Left ventricle myocardium inferior (tissue), 1 donor: ENCODE measurements at places on chromosomes 2 and 18.

- no peak for DNase-seq
Measured at GRCh38 chr18:10771053-10771709, 245.4 kb downstream of the NAPG start.

DNA sequence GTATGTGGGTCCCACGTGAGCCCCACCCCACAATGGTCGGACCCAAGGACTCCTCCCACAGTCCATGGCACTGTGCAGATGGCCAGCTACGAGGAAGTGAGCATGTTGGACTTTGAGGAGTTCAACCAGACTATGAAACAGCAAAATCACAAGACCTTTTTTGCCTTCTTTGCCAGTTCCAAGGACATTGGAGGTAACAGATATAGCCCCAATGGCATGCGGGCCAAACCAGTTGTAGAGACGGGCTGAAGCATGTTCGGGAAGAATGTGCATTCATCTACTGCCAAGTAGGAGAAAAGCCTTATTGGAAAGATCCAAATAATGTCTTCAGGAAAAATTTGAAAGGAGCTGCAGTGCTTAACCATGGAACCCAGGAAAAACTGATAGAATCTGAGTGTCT, 12.6 kb downstream of the DNER start:
- no peak for DNase-seq

DNA sequence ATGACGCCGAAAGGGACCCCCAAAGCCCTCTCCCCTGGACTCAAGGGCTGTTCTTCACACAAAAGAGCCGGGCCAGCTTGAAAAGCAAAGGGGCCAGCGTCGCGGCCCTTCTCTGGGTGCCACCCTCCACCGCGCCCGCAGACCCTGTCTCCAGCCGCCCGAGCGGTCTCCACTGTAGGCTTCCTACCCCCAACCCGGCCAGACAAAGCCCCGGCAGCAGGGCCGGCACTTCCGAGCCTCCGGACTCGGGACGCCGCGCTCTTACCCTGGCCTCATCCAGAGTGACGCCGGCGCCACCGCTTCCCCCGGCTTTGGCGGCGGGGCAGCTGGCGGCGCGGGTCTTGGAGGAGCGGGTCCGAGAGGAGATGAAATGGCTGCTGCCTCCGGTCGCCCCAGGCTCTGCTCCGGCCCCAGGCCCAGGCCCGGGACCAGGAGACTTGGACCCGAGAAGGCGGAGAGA, 603 bp downstream of the ATAD2B start:
- DNase-seq = peak; percentile 40

DNA sequence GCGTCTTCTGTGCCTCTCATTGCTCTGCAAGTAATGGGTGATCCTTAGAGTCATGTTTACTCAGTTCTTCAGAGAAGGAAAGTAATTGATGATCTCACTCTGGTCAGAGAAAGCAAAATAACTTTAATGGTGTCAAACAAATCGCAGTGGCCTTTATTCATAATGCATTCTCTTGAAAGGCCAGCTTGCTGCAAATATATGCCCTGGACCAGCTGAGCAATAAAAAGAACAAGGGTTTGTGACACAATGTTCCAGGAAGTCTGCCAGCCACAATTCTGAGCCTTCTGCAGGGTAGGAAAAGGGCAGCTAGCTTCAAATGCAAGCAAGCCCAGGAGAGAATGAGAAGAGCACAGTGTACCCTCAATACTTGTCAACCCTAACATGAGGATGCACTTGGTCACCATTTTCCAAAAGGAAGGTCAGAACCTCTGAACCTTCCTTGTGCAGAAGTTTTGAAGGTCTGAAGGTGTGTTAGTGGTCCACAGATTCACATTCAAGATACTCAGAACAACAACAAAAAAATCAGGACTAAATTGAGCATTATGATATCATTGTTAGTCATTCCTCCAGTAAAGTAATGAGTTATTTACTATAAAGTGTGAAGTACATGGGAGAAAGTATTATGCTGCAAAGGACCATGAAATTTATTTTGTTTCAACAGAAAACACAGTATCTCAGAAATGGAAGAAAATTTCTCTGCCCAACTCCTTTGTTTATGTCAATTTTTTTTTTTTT, 355.6 kb downstream of the PAX3 start:
- no peak for DNase-seq

DNA sequence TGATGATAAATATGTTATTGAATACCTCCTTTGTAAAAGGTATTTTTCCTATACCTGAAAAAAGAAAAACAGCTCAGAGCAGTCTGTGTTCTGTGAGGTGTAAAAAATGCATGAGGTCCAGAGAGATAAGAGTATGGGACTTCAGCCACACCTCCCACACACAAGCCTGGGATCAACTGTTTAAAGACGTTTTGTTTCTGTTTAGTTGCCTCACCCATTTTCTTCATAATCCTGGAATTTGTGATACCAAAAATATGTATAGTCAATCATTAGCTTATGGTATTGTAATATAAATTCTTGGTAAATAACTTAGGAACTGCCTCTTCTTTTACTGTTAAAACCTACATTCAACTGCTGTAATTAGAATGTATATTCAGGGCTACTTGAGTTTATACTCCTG, 1322.9 kb upstream of the TMEFF2 start:
- DNase-seq = no peak

GRCh38 chr2:82857967-82858366, 1601.1 kb downstream of the SUCLG1 start:
- DNase-seq = no peak

DNA sequence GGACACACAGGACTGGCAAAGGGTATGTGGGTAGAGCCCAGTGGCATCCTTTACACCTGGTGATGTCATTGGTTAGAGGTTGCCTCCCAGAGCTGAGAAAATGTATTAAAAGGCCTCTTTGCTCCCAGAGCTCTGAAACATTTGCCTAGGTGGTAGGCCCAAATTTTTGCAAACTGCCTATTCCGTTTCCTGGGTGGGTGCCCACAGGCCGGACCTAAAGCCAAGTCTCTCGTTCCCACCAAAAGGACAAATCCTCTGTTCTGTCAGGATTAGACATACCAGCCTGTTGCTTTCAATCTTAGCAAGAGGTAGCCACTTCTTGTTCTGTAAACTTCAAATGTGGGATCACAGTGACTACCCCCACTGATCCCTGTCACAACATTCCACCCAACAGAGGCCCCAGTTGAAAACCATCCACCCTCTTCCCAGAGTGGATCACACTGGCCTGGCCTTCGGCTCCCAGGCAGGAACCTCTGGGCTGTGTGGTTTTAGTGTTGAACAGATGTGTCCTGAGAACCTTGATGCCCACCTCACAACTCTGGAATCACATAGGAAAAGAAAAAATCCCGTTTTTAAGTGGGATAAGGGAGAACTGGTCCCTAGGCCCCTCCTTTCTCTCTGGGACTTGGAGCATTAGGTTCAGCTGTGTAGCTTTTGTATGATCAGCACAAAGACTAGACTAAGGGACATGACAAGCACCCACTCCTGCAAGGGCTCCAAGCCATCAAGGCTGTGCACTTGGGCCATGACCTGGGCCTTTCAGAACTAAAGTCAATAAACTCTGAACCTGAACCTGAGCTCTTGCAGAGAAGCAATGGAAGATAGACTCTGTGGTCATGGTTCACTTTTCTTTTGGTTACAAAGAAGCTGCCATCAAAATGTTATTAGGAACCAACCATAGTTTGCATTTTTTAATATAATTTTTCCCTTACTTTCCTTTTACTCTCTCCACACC, 211.3 kb downstream of the CYP26B1 start:
- no peak for DNase-seq

DNA sequence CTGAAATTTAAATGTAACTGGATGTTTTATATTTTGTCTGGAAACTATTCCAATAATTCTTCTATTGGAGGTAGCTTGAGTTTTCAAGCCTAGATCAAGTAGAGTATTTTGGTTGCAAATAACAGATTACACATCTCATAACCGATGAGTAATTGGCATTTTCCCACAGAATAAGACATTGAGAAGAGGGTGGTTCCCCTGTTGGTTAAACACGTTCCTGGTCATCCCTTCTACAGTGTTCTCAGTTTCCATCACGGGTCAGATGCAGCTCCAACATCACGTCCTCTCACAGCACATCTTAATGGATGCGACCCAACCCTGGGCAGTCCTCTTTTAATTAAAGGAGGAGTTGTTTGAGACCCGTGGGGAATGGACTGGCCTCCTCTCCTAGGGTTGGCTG, 149.0 kb upstream of the ZNF516 start:
- no peak for DNase-seq

DNA sequence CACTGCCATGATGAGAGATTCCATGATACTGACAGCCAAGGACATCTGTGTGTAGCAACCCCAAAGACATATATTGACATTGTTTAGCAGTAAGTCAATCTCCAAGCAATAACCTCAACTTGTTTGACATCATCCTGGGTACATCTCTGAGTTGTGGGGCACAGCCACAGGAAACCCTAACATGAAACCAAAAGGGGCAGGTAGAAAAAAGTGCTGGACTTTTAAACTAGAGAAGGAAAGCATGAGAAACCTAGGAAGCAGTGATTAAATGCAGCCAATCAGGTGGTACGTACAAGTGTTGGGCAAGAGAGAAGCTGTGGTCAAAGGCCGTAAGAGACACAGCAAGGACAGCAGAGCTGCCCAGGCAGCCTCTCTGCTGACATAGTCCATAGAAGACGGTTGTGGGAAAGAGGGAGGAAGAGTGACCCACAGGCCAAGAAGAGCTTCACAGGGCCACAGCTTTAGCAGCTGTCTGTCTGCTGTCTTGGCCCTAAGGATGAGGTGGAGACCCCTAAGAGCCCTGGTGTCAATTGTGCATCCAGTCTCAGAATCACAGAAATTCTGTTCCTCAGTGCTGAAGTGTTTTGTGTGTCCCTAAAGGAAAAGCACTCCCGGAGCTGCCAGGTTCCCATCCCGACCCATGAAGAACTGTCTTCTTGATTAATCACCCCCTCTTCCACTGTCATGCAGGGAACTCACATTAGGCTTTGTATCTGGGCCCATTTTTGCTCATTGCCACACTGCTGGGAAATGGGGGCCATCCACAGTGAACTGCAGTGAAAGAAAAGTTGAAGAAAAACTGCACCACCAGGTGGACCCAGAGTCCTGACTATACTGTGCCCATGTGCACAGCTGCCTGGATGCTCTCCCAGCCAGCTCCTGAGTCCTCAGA, 25.4 kb upstream of the CHN1 start:
- DNase-seq = no peak

DNA sequence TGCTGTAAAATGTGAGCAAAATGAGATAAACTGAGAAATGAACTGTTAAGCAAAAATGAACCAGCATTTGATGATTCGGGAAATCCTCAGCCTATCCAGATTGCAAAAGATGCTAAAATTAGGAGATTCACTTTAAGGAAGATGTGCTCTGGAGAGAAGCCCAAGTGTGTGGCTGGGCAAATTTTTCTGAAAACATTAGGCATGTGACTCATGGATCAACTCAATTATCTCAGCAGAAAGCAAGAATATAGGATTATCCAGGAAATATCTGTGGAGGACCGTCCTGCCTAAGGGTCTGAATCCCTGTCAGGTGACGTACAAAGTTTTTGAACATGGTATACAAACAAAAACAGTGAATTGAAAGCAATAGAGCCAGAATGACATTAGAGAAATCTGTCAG, 1268.3 kb upstream of the TMEFF2 start:
- no peak for DNase-seq

DNA sequence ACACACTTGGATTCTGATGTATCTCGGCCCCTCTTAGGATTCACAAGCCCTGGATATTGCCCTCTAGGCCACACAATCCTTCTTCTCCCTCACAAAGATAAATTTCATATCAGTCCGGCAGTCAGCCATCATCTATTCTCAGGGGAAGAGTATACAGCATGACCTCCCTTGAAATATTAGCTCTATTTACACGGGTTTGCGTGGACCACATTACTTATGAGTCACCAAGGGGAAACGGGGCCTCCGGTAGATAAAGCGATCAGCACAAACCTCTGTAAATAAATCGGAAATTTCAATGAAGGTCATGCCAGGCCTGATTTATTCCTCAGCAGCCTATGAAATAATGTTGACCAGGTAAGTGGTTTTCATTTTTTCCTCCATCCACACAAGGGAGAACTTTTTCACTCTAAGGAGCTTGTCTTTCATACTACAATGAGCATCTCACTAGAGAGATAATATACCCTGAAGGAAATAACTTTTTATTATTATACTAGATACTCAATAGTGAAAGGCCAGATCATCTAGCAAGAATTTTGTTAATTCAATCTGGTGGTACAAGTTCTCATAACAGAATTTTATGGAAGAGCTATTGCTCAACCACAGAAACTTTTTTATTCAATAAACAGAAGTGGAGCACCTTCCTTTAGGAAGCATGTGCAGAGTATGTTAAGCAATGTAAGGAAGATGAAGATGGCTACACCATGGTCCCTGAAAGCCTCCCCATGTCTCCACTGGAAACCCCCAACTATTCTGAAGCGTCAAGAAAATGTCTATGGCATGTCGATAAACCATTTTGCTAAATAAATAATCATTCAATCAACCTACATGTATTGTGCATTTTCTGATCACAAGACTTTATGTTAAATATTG, 125.2 kb upstream of the PIK3C3 start:
- DNase-seq = no peak

- no peak for DNase-seq
Measured at GRCh38 chr2:40087434-40087833, 308.4 kb upstream of the THUMPD2 start.

DNA sequence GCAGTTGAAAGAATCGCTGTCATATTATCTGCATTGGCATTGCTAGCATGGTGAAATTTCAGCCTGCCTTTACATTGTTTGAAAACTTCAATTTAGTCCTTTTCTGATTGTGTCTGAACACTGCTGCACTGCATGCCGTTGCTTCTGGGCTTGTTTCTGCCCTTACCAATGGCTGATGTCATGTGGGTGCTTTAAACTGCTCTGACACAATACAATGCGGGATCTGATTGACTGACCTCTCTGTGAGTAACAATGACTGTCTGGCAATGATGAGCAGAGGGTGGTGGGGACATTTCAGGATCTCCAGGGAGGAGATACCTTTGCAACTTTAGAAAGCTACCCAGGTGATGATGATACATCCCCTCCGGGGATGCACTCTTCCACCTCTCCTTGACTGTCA, 119.5 kb upstream of the ZBTB14 start:
- no peak for DNase-seq

DNA sequence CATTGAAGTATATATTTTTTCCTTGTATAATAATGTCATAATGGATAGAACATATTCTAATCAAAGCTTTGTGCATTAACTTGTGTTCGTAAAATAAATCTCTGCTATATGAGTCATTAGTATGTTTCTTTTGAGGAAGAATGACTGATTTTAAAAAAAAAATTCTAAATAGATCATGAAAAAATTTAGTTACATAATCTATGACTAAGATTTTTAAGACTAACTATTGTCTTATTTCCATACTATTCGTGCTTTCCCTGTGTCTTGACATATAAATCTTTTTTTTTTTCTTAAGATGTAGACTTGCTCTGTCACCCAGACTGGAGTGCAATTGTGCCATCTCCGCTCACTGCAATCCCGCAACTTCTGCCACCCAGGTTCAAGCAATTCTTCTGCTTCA, 226.1 kb downstream of the DSEL start:
- DNase-seq = no peak

GRCh38 chr2:230360028-230360427, 33.0 kb downstream of the SP140L start:
- no peak for DNase-seq

GRCh38 chr2:206353685-206354084, 79.2 kb downstream of the ZDBF2 start:
- DNase-seq = no peak
